ENCODE measurements at places on chromosomes 6 and 20.

DNA sequence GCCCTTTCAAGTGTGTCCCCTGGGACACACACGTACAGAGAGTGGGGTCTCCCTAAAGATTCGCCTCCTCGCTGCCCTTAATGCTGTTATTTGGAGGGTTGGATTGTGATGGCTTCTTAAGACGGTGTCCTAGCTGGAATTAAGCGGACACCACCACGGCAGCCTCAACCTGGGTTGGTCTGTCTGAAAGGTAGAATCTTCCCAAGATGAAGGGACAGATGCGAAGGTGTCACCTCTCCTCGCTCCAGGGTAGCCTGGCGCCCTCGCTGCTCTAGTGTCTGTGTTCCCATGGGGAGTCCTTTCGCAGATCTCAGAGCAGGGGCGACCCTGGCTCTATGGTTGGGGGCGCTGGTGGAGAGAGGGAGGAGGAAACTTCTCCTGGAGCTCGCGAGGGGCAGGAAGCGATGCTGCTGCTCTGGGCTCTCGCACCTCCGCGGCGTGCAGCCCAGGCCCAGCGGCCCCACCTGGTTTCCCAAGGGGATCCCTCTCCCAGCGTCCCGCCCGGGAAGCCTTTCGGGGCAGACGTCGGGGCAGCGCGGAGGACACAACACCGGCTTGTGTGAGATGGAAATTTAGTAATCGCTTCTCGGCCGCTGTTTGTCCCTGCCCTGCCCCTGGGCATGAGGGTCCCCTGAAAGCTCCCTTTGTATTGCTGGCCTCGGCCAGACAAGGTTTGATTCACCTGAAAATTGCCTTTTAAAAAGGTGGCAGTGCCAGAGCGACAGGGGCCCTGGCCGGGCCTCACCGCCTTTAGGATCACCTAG, 1.7 kb downstream of the RSPO3 start:
- DNase-seq, result no peak

- no peak for DNase-seq
Measured at GRCh38 chr20:36886859-36887751, 11.2 kb downstream of the TLDC2 start.

GRCh38 chr6:136317021-136317694, 27.5 kb upstream of the BCLAF1 start:
- peak; percentile 26 for DNase-seq

DNA sequence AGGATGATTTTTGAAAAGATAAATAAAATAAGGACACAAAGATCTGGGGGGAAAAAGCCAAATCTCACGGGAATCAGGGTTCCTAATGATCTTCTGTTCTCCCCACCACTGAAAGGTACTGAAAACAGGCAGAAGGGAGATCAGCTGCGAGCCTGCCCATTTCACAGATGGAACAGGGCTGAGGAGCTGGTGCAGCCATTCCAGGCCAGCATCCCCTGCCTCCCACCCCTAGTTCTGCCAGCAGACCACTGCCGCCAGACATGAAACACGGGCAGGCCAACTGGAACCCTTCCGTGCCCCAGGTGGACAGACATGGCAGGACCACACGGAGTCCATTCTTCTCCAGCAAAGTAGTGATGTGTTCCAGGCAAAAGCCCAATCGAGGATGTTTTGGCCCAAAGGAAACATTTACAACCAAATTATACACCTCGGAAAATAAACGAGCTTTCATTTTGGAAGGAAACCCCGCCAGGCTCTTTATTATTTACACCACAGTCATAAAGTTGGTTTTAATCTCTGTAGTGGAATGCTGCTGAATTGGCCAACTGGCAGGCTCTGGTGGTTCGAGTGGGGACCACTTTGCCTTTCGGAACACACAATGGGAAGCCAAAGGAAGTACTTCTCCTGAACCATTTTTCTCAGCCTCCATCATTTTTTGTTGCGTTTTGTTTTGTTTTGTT, 28.2 kb downstream of the ISM1 start:
- no peak for DNase-seq

DNA sequence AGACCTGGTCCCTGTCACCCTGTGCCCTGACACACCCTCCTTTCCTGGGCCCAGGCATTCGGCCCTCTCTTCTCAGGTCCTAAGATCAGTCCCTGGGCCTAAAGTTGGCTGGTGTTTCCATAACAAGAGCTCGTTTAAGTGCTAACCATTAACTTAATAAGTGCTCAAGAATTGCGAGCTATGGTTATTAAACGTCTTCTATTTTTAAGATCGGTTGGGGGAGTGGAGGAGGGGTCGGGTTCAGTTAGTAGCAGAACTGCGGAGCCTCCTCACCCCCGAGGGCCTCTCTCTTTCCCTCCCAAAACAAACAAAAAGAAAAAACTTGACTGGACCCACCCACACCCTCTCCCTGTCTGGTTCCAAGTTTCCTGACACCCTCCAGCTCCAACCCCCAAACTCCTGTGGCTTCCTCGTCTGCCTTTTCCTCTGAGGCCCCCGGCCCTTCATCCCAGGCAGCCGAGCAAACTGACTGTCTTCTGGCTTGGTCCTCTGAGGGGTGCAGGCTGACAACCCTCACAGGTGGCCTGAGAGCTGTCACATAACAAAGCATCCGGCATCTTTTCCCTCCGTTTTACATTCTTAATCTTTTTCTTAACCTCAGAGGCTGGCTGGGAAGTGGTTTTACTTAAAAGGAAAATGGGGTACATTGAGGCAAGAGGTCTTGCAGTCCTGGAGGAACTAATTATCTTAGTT, 2.0 kb downstream of the STK35 start:
- no peak for DNase-seq

DNA sequence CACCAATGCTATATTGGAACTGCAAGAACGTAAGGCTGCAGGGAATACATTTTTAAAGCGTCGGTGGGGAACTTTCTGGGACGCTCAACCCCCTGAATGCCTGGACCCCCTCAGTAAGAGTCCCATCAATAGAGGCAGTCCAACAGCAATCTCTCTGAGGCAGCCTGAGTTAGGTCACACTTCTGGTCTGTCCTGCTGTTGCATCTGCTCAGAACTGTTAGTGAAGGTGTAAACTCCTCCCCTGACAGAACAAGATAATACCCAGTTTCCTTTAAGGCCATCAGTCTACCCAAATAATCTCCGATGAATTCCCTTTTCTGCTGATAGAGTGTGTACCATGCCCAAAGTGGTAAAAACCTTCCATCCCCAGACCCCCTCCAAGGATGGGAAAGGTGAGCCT, 1.1 kb upstream of the RNGTT start:
- DNase-seq, result no peak

- no peak for DNase-seq
Measured at GRCh38 chr6:106220485-106220884, 105.1 kb downstream of the ATG5 start.

GRCh38 chr6:5279891-5280338, 18.6 kb downstream of the FARS2 start:
- no peak for DNase-seq

- DNase-seq, result no peak
Measured at GRCh38 chr6:32192608-32193039, at the start of gene GPSM3. TSS of gene GPSM3 (minus strand) at chr6:32192643. CDS start at chr6:32192513, 130 bp downstream.

- DNase-seq, result no peak
Measured at GRCh38 chr6:56724455-56724854, 81.8 kb upstream of the DST start.

- DNase-seq, result no peak
Measured at GRCh38 chr6:28413681-28414080, 14.1 kb upstream of the ZSCAN12 start.

DNA sequence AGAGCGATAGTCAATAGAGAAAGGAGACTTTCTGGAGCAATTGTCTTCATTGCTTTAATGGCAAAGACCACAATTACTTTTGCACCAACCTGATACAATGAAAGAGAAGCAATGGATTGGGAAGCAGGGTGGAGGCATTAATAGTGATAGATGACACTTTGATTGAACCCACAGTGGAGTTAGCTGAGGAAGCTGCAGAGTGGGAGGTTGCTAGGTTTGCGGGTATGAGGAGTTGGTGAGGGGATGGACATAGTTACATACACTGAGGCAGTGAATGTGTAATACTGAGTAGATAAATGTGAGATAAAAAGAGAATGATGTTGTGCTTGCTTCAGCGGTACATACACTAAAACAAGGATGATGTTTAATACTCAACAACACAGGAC, 91.9 kb downstream of the AKAP7 start:
- DNase-seq, result no peak

- no peak for DNase-seq
Measured at GRCh38 chr20:49054056-49054643, 8.0 kb downstream of the CSE1L start.

DNA sequence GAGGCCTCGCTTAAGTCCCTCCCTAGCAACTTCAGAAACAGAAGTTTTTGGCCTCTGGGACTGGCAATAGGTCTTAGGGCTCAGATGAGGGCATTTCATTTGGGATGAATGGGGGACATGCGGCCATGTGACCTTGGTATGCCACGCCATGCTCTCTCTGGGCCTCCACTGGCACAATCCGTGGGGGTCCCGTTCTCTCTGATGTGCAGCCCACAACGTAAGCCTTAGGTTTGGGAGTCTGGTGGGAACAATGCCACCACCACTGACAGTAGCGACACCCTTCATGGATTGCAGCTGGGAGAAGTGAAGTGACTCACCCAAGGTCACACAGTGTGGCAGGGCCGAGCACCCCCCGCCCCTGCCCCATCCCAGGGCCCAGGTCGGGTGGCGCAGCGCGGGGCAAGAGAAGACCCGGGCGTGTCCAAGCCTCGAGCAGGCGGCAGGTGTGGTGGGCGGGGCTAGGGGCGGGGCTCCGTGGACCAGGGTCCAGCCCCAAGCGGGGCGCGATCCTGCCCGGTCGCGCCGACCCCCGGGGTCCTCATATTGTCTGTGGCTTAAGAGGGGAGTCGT, 864 bp upstream of the CEBPB start:
- no peak for DNase-seq

DNA sequence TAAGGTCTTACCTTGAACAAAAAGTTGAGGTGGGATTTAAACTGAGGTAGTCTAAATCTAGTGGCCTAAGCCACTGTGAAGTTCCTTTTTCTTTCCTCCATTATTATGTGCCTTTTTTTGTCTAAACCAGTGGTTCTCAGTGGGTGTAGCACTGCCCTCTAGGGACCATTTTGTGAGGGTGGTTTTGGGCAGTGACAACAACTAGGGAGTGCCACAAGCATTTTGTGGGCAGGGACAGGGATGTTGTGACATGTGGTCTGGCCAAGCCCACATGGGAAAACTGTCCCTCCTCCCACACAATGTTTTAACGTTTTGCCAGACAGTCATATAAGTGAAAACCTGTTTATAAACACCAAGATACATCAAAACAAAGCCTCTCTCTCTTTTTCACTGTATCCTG, 899.4 kb upstream of the FLRT3 start:
- DNase-seq, result no peak

DNA sequence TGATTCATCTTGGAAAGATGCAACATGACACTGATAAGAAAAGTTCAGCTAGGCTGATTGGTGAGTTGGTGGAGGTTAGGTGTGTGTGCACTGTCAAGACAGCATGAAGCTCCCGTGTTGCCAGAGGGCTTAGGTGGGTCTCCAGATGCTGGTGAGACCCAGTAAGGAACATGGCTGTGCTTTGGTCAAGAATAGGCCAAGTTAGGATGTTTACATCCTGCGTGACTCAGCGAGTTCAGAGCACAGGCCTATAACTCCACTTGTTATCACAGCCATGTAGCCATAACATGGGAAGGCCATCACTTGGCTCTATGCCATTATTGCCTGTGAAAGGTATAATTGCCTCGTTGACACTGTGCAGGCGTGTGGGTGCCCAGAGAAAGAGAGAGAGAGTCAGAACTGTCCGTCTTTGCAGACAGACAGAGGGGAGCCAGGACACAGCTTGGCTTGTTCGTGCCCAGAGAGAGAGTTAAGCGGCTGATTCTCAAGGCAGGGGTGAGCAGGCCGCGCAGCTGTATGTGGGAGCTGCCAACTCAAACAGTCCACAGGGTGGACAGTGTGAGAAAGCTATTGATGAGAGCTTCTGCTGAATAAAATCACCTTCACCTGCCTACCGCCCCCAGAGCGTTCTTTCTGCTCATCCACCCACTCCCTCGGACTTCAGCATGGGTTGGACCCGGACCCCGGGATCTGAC, 43.5 kb downstream of the OR2B6 start:
- no peak for DNase-seq

GRCh38 chr6:54970337-54970736, 123.8 kb downstream of the FAM83B start:
- DNase-seq, result no peak

DNA sequence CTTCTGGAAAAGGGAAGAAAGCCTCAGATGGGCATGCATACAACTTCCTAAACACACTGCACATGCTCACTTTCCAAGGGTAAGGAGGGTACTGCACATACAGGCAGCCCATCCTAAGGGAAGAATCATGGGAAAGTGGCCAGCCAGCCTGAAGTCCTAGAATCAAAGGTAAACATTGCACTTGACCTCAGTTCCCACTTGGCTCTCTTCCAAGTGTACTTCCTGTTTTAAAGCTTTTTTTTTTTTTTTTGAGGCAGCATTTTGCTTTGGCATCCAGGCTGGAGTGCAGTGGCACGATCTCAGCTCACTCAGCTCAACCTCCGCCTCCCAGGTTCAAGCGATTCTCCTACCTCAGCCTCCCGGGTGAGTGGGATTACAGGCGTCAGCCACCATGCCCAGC, 225.3 kb upstream of the EPHA7 start:
- no peak for DNase-seq

Data from epithelial cell of proximal tubule (primary cell).